Stimulated activated CD8-positive, alpha-beta memory T cell treated with anti-CD3 and anti-CD28 coated beads, Interleukin-4, amount 100 ng/mL, for 4 hours (primary cell): ENCODE measurements at places on chromosomes 1 and 21.

DNA sequence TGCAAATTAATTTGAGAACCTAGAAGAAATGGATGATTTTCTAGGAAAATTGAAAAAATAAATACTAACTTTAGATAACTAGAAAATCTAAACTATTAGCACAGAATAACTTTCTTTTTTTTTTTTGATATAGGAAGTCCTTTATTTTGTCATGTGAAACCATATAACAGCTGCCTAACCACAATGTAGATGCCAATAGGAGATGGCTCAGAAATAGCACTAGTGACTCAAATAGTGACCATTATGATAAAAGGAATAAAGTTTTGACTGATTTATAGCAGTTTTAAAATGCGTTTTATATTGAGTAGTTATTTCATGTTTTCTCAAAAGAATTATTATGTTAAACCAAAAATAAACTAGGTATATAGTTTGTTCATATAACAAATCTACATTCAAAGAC, 158.0 kb upstream of the CACYBP start:
- no peak for DNase-seq

DNA sequence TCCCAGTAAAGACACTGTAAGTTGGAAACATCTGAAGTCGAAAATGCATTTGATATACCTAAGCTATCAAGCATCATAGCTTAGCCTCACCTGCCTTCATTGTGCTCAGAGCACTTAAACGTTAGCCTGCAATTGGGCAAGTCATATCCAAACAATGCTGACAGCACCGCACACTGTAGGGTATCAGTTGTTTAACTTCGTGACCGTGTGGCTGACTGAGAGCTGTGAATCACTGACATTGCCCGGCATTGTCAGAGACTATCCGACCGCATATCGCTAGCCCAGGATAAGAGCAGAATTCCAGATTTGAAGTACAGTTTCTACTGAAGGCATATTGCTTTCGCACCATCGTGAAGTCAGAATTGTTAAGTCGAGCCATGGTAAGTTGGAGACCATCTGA, 41.5 kb downstream of the GALNT2 start:
- no peak for DNase-seq

GRCh38 chr1:170634824-170635410, 29.0 kb upstream of the PRRX1 start:
- DNase-seq = no peak

DNA sequence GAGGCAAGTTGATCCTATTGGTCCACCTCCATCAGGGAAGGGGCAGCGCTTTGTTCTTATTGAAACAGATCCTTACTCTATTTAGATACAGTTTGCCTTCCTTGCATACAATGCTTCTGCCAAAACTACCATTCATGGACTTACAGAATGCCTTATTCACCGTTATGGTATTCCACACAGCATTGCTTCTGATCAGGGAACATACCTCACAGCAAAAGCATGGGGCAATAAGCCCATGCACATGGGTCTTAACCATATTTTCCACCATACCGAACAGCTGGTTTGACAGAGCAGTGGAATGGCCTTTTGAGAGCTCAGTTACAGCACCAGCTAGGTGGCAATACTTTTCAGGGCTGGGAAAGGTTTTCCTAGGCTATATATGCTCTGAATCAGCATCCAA, 544.8 kb upstream of the ADGRL4 start:
- DNase-seq = no peak

DNA sequence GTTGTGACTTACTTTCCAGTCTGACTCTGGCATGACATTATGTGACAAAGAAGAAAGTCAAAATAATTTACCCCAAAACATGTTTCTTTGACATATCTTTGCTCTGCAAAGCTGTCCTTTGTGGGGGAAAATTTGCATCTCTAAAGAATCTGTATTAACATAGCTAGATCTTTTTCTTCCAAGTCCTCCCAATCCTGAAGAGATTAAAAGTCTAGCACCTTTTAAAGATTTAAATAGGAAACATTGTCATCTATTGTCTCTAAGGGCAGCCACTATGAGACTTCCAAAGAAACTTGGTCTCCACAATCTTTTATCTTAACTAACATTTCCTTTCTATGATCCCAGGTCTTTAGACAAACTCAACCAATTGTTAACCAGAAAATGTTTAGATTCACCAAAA, 16.0 kb downstream of the LRRC3 start:
- no peak for DNase-seq

DNA sequence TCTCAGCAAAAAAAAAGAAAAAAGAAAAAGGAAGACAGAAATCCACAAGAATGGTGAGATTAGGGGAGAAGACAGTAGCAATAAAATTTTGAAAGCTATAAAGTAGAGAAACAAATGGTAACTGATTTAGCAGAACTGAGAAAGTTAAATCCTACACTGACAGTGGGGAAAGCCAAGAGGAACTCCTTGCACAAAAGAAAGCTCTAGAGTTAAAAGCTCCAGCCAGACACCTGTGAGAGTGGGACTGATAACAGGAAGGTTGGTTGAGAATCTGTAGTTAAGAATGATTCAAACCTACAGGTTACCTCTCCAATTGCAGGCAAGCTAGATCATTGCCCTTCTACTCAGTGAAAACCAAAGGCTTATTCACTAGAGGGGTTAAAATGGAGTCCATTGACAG, 23.6 kb downstream of the FBXO28 start:
- DNase-seq = no peak

DNA sequence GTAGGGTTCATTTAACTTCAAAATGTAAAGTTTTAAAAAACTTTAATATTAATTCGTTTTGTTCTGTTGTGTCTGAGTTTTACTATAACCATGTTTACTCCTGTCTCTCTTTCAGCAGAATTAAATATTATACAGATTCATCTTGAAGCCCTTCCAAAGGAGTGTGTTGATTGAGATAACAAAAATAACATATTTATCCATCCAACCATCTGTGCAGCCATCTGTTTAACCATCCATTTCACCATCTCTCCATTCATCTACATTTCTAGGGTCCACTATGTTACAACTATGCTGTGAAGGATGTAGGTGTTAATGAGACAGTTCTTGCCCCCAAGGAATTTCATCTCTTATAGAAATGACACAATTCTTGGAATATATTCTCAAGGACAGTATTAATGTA, 36.0 kb upstream of the GNG12 start:
- DNase-seq = no peak

- no peak for DNase-seq
Measured at GRCh38 chr1:60664086-60664625, 418.2 kb upstream of the NFIA start.

- no peak for DNase-seq
Measured at GRCh38 chr1:76291191-76291590, 216.6 kb downstream of the ST6GALNAC3 start.

DNA sequence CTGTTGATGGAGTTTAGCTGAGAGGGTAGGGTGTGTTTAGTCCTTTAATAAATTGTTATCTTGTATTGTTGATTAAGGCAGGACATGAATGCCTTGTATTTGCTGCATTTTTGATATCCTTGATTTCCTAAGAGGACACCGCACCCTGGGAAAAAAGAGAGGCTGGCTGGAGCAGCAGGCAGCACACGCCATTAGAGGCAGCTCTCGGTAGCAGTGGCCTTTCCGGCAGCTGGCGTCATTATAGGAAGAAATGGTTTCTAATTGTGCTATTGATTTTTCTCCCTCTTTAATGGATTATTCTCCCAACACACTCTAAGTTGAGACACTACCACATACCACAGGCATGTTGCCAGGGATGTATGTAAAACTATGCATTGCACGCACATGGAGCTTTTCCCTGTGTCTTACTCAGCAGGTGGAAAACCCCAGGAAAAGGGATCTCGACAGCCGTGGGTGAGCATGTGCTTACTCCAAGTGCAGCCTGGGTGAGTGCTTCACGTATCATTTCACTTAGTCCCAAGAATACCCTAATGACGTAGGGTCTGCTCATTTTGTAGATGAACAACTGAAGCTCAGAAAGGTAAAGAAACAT, 440.4 kb upstream of the RUNX1 start:
- no peak for DNase-seq

GRCh38 chr1:111222308-111223125, 5.0 kb upstream of the CHI3L2 start:
- DNase-seq = no peak

GRCh38 chr1:233998891-233999290, 94.4 kb downstream of the SLC35F3 start:
- DNase-seq = no peak

- DNase-seq = peak; percentile 18
Measured at GRCh38 chr1:20640183-20640597, 6.9 kb downstream of the PINK1 start.

DNA sequence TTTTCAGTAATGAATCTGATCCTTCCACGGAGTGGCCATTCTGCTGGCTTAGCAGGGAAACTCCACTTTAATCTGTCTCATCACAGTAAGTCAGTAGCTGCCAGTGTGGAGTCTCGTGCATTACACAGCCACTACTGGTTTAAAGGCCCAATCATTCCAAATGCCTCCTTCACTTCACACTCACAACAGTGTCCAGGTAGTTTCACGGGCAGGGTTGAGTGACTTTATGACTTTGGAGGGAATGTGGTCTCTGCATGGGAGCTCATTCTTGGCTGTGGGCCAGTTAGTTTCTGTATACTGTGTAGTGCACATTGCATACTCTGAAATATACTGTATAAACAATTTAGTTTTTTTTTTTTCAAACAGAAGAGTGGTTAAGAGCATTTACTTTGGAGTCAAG, 34.6 kb upstream of the C1orf87 start:
- no peak for DNase-seq

- DNase-seq = no peak
Measured at GRCh38 chr1:221832617-221833016, 90.7 kb upstream of the DUSP10 start.

DNA sequence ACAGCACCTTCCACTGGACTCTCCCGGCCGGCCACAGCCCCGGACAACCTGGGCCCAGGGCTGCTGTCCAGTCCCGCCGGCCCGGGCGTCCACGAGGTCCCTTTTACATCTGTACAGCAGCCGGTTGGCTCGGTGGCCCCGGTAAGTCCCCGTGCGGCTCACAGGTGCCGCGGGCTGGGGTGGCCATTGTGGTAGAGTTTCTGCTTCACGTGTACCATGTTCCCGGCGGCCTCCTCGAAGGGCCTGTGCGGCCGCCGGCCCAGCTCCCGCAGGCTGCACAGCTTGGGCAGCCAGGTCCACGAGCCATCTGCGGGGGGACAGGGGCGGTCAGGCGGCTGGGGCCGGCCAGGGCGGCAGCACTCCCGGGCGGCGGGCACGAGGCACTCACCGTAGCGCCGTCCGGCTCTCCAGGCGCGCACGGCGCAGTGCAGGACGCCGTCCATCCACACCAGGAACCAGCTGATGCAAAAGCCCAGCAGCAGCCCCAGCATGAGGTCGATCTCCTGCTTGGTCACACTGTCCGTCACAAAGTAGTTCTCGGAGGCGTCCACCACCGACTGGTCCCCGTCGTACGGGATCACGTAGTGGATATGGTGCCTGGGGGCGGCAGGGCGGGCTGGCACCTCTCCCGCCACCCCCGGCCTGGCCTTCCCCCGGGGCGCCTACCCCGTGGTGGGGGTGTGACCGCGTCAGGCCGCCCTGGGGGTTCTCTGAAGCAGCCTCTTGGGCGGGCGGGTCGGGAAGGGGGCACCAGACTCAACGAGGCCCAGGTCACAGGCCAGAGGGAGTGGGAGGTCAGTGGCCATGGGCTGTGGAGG, 5.0 kb downstream of the TMEM240 start:
- DNase-seq = no peak

- no peak for DNase-seq
Measured at GRCh38 chr1:167128261-167129227, 34.7 kb downstream of the STYXL2 start.

DNA sequence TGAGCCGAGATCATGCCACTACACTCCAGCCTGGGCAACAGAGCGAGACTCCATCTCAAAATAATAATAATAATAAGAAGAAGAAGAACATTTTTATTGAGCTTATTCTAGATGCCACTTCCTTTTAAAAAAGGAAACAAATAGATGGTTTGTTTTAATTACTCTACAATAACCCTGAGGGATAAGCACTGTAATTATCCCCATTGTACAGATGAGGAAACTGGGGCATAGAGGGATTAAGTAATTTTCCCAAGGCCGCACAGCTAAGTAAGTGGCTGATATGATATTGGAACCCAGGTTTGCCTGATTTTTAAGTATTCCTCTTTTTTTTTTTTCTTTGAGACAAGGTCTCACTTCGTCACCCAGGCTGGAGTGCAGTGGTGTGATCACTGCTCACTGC, 58.5 kb upstream of the LRIG2 start:
- no peak for DNase-seq

DNA sequence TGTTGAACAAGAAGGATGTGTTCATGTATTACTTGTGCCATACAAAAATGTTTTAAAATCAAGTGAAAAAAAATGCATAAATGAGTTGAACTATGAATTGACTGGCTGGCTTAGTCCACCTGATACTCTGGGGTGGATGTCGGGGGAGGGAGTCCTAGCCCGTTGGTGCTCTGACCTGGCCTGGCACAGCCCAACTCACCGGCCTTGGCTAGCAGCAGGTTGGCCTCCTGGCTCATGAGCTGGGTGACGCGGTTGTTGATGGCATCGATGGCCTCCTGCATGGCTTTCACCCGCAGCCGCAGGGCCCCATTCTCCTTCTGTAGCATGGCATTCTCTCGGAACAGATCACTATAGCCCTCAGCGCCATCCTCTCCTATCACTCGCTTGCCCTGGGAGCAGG, 21.6 kb downstream of the KIF21B start:
- DNase-seq = no peak

DNA sequence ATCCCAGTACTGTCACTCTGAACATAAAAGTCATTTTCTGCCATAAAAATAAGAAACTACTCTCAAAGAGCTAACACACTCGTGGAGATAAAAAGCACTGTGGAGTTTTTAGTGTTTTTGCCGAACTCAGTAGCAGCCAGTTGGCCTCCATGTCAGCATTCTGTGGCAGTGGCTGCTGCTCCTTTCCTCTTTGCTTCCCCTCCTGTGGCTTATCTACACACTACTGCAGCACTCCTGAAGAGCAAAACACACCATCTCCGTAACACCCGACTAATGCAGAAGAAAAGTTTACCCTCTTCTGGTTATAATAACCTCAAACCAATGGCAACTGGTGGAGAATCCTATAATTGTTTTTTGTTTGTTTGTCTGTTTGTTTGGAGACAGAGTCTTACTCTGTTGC, 44.9 kb downstream of the RAB3GAP2 start:
- DNase-seq = no peak

GRCh38 chr1:118201524-118201923, 16.5 kb upstream of the SPAG17 start:
- no peak for DNase-seq

GRCh38 chr1:117147856-117148588, 26.5 kb upstream of the TRIM45 start:
- no peak for DNase-seq

GRCh38 chr1:222777977-222778376, 36.9 kb upstream of the DISP1 start:
- DNase-seq = no peak
